Stimulated activated CD8-positive, alpha-beta memory T cell treated with anti-CD3 and anti-CD28 coated beads, Interleukin-7, amount 100 ng/mL, for 4 hours (primary cell): ENCODE measurements at places on chromosomes 3 and 15.

DNA sequence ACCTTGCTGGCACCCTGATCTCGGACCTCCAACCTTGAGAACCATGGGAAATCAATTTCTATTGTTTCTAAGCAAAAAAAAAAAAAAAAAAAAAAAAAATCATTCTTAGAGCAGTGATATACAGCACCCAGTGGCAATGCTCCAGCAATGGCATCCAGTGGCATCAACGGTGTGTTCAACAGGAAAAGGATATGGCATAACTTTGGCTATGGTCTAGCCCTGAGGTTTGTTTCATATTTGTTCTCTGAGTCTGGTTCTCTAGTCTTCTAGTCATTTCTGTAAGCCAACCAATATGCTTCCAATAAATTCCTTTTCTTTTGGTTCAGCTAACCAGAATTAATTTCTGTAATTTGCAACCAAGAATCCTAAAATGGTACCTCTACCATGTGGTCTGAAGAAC lies 19.2 kb downstream of the DENND4A start:
- DNase-seq = no peak

DNA sequence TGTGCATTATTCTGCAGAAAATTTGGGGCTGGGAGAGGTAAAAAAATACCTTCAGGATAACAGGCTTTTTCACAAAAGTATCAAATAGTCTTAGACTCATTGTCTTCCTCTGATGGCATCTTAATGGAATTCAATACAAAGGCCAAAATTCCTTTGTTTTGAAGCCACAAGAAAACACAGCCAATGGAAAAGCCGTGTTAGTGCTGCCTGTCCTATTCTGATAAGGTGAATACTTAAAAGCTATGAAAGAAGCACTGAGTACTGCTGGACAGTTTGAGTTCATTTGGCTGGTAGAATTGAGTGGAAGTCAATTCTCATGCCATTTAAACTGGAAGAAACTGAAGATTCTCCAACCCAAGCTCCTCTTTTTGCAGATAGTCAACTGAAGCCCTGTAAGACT lies 395.3 kb upstream of the TPRG1 start:
- no peak for DNase-seq

GRCh38 chr3:190097025-190097424 lies 23.7 kb downstream of the P3H2 start:
- no peak for DNase-seq

DNA sequence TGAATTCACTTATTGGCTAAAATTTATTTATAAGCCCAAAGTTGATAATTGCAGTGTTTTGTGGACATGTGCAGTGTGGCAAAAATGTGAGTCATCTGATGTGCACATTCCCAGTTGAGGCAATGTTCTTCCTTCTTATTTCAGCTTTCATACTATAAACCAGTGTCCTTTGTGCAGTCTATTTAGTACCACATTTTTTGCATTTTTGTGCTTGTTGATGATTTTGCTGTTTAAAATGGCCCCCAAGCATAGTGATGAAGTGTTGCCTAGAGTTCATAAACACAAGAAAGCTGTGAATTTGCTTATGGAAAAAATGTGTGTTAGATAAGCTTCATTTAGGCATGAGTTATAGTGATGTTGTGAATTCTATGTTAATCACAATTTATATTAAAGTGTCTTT lies 19.4 kb upstream of the IL20RB start:
- DNase-seq = no peak

GRCh38 chr3:153552887-153553604 lies 391.0 kb downstream of the RAP2B start:
- DNase-seq = no peak

DNA sequence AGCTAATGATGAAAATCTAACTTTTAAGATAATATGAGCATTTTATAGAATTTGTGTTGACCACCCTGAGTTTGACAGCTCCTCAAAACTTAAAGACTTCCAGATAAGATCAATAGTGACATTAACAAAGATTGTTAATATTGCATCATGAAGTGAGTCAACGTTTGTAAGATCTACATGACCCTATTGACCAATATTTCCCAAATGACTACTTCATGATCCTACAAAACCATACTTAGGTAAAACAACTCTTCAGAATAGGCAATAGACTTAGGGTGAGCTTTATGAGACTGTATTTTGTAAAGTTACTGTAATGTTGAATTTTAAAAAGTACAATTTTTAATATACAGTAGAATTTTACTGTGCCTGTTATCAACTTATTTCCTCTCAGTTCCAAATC lies 422.7 kb upstream of the ALCAM start:
- no peak for DNase-seq

DNA sequence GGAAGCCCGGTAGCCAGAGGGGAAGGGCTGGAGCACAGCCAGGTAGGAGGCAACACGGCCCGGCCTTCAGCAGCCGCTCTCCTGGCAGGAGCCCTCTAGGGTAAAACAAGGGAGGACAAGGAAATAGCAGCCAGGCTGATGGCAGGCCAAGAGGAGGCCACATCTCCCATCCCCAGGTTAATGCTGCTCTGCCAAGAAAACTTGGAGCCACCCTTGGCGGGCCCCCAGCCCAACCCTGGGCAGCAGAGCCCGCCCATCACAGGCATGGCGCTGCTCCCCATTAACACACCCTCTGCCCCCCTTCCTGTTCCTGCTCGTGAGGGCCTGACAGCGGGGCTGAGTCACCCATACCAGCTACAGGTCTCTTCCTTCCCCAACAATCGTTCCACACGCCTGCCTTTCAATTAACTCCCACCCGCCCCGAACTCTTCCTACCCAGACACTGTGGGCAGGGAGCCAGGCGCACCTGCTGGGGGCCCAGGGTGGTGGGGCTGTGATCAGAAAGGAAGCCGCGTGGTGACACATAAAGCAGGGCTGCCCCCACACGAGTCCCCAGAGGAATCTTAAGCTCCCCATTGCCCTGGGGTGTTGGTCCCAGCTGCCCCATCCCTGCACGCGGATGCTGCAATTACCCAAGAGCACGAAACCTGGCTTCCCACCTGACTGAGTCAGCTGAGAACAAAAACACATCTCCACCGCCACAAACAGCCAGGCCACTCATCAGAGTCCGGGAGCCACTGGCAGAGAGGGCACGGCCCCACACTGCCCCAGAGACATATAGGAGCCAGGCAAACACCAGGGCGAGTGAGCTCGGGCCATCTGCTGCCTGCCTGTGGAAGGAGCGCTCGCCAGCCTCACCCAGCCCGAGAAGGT lies at the start of gene C15orf62:
TSS of gene C15orf62 (plus strand) at position 707 of the 873 bp plus-strand sequence. CDS start 516 bp downstream, outside the sequence.
- DNase-seq = peak; percentile 80

GRCh38 chr3:30331519-30331918 lies 274.9 kb upstream of the TGFBR2 start:
- no peak for DNase-seq

GRCh38 chr15:48250640-48251076 lies 44.6 kb downstream of the SLC12A1 start:
- DNase-seq = no peak

GRCh38 chr3:31974471-31974870 lies 6.6 kb downstream of the OSBPL10 start:
- DNase-seq = no peak

GRCh38 chr15:43966646-43967045 lies 139.8 kb downstream of the WDR76 start:
- no peak for DNase-seq

- no peak for DNase-seq
Measured at GRCh38 chr3:193589616-193590015, 3.4 kb upstream of the OPA1 start.

DNA sequence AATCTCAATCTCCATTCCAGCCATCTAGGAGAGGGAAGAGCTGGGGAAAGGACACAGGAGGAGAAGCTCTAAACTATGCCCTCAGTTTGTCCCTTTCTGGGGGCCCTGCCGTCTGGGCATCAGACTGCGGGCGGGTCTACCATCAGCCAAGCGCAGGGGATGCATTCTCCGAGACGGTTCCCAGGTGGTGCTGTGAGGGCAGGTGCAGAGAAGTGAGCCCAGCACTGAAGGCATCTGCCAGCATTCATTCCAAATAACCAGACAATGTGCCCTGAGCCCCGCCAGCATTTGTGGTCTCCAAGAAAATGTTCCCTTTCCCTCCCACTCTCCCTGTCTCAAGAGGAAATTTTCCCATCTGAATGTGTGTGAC lies 265.7 kb downstream of the XXYLT1 start:
- DNase-seq = no peak

GRCh38 chr3:125220183-125220582 lies 7.6 kb upstream of the SLC12A8 start:
- no peak for DNase-seq

- DNase-seq = no peak
Measured at GRCh38 chr3:66588340-66588847, 87.6 kb upstream of the LRIG1 start.

DNA sequence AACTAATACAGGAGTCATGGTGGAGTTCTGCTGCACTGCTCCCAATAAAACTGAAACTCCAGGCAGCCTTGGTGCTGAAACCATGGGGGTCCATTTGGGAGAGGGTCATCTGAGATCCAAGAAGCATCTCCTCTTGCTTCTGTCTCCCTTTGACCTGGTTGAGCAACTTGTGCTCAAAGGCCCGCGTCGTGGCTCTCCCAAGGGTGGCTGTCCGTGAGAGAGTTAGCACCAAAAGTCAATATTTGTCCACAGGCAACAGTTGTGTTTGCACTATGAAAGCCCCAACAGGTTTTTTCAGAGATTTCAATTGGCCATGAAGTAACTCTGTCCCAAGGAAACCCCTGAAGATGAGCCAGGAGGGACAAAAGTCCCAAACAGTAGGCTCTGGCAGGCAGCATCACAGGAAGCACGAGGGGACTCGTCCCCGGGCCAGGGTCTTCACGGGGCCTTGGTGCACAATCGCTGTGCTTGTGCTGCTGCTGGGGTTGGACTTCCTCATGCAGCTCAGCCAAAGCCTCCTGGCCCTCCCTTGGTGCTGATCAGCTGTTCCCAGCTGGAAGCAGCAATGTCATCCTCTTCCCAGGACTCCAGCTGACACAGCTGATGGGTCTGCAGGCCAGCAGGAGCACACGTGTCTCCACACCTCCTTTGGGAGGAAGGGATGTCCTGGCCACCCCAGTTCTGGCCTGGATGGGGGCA lies 39.4 kb upstream of the WNT5A start:
- no peak for DNase-seq

GRCh38 chr3:106144030-106144429 lies 275.2 kb upstream of the CBLB start:
- no peak for DNase-seq
